Stimulated activated CD4-positive, alpha-beta T cell treated with anti-CD3 and anti-CD28 coated beads, Interleukin-15, amount 100 ng/mL, for 48 hours (primary cell): ENCODE measurements at places on chromosomes 6 and 20.

DNA sequence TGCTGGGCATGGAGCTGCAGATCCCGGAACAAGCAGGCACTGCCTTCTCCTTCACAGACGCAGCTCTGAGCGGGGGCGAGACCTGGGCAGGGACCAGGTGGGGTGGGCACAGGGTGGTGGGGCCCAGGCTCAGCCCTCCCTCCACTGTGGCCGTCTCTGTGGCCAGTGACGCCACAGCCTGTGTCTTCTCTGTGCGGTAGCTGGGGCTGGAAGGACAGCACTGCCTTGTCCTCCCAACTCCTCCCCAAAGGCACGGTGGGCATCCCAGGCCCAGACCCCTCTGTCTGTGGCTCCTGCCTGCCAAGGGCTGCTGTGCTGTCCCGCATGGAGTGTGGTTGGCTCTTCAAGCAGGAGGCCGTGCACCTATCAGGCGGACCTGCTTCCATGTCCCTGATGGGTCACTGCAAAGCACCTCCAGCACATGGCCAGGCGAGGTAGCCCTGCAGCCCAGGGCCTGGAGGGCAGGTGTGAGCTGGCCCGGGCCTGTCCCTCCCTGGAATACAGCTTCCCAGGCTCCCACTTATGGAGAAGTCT is 14.8 kb upstream of the TNFRSF6B start:
- no peak for DNase-seq

DNA sequence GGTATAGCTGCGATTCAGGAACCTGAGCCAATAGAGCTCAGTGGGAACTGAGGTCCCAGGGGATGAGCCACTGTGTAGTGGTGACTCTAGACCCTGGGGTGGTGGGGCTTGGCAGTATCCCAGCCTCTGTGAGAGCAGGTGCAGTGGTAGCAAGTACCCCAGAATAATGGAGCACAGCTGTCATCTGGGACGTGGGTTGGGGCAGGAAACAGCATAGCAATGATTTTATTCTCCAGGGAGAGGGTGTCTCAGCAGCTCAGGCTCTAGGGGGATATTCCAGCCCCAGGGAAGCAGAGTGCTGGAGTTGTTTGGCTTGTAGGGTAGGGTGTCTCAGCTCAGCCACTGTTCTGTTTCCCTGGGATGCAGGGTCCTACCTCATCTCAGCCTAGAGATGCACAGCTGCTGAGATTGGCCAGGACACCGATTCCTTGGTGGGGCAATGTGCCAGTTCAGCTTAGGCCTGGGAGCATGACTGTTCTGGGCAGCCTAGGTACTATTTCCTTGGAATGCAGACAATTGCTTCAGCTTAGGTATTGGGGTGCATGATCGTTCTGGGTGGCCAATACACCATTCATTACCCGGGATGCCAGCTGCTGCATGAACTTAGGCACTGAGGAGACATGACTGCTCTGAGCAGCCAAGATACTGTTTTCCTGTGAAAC is 34.0 kb upstream of the NUP153 start:
- no peak for DNase-seq

DNA sequence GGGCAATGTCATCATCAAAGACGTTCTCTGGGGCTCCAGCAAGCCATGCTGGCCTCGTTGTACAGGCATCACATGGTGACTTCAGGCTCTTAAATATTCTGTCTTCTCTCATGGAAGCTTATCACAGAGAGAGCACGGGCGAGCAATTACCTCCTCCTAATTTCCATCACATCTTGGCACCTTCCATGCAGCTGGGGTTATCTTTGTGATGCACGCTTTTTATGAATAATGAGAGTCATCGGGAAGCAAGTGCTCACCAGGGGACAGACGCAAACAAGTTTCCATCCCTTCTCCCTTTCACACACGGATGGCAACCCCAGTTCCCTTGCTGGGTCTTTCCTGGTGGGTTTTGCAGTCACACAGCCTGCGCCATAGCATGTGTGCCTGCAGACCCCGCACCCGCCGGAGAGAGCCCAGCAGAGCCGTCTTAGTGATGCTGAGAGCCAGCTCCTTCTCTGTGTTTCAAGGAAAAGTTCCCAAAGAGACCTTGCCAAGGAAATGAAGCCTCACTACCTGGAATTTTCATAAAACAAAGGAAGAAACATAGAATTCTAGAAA is 116.3 kb upstream of the AFDN start:
- no peak for DNase-seq

GRCh38 chr6:144023216-144023615 is 15.2 kb upstream of the PLAGL1 start:
- no peak for DNase-seq

DNA sequence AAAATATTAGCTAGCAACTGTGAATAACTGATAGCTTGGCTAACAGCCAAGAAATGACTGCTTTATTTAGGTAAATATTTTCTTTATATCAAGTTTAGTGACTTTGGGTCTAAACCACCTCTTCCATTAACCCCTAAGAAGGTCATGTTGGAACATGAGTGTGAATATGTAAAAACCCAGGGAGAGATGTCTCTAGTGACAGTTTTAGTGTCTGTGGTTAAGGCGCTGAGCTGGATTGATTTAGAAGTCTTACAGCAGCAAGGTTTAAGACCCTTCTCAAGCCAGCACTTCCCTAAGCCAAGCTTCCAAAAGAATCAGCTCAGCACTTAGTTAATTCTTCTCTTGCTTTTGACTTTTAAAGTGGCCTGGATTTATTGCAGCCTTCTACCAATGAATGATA is 11.4 kb upstream of the SIRT5 start:
- DNase-seq: no peak

DNA sequence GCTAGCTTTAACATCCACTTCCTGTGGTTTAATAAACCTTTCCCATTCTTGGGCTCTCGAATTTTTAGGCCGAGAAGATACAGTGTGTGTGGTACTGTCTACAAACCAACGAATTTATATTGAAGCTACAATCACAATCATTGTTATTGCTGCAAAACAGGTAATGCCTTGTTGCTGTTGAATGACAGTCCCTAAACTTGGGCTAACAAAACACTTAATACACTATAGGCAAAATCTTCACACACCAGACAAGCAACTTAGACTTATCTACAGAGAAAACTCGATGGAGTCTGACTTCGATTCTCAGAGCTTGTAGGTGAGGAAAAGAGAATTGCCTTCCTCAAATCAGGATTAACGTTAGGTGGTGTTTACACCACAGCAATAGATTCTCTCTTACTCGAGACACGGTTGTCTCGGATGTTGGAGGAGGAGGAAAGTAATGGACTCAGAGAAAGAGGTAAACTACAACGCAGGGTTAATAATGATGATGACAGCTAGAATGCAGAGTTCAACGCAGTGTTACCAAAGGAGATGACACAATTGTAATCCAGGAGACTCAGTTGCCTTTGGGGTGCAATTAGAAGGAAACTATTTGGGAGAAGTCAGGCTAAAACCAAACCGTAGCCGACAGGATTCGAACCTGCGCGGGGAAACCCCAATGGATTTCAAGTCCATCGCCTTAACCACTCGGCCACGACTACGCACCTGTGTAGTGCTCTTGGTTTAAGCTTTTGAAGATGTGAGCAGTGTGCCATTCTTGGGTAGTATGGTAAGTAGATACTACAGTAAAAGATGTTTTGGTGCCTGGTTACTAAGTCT is 32.5 kb upstream of the ZNF184 start:
- DNase-seq: peak; percentile 47

- DNase-seq: no peak
Observed at GRCh38 chr6:9851541-9852380, 563.1 kb downstream of the TFAP2A start.

DNA sequence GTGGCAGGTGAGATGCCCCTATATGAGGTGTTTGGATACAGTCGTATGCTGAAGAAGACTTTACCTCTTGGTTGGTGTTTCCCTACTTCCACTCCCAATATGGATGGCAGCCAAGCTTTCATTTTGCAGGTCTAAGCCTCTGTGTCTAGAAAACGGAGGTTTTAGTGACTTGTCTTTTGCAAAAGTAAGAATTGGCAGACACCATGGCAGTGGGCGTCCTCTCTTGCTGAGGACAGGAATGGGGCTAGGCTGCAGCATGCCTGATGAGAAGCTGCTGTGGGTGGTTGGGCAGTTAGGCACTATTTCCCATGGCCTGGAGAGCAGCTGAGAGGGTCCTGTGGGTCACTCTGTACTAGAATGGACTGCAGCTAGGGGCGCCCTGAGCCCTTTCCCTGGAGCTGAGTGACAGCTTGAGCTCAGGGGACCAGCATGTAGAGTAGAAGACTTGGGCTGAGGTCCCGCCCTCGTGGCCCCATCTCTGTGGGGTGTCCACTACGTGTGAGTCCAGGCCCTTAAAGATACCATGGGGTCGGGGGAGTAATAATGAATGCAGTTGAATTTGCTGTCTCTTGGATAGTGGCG is 127.4 kb downstream of the CDH26 start:
- DNase-seq: no peak

DNA sequence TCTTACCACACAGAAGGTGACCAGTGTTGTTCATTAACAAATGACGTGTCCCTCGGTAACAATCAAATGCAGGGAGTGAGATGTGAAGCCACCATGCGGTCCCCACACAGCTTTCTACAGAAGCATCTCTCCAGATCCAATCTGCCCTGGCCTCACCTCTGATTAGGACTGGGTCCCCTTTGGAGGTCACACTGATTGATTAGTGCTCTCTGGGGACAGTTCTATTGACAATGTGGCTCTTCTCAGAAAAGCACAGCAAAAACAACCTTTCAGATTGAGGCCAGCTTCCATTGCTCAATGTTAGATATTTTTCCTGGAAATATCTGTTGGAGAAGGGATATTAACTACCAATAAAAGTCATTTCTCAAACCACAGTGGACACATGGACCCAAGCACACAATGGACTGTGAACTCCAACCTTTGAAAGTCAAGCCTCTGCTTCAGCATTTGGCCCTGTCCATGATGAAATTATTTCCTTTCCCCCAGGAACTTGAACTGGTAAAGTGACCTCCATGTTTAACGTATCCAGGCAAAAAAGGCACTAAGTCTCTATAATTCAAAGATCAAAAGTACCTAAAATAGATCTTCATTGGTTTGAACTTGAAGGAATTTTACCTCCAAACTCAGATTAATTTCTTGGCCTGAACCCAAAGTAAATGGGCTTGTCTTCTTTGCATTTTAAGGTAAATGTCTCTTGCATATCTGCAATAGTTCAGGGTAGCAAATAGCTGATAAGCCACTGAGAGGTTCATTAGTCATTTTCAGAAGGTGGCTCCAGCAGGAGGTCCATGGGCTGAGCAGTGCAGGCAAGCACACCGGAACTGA is 118.5 kb downstream of the FOXA2 start:
- no peak for DNase-seq

DNA sequence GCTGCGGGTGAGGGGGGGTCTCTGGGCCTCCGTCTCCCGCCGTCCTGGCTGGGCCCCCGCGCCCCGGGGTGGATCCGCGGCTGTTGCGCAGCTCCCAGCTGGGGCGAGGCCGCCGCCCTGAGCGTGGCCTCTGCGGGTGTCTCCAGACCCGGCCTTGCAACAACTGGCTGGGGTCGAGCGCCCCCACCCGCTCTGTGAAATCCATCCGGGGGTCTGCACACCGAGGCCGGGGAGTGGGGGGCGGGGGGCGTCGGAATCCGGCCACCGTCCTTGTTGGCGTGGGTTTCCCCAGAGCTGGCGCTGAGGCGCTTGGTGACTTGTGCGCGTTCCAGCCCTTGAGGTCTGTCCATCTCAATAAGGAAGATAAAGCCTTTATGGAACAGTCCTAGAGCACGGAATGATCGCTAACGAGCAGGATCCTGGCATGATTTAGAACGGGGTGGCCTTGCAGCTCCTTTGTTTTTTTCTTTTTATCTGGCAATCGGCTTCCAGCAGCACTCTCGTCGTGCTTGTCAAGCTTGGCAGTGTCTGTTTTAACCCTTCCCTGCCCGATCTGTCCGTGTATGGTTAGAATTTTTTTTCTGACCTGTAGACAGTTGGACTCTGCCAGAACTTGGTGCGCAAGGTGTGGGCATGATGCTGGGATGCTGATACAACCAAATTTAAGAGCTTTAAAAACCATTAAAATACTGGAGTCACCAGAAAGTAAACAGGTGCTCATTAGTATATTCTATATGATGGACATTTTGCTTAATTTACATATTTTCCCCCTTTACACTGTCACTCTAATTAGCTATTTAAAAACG is 675 bp downstream of the DSTN start:
- DNase-seq: no peak

DNA sequence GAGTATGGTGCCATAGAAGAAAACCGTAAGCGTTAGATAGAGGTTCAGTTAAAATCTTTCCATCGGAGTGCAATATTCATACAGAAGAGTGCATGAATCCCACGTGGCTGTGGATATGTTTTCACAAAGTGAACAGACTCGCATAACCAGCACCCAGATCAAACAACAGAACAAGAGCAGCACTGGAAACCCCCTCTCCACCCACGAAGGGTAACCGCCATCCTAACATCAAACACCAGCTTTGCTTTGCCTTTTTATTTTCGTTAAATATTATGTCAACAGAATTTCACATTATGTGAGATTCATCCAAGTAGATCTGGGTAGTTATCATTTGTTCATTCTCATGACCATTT is 4.7 kb downstream of the GTSF1L start:
- no peak for DNase-seq

DNA sequence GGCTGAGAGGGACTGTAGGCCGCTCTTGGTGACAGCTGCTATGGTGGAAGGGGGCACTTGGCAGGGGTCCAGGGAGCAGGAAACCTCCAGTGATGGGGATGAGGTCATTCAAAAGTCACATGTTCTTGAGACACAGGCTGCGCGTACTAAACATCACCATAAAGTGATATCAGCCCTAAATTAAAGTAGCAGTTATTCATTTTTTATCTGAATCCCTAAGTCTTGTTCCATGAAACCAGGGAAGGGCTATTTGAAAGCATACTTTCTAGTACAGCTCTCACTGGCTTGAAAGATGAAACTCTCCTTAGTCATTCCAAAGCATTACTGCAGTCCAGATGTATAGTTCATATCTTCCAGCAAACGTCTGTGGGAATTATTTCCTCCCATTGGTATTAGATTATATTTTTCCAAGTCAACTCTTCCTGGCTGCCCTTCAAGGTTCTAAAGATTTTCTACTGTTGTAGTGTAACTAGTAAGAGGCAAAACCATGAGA is 373.1 kb downstream of the CD109 start:
- DNase-seq: no peak

- DNase-seq: no peak
Observed at GRCh38 chr6:114135363-114135971, 164.5 kb upstream of the HDAC2 start.
